Esophagus muscularis mucosa (tissue), 4 donors: ENCODE measurements at places on chromosomes 4 and X. TPM values are rescaled to one million over a fixed set of nuclear protein-coding genes. Genes with fewer than 3 reads are reported as not detected.

DNA sequence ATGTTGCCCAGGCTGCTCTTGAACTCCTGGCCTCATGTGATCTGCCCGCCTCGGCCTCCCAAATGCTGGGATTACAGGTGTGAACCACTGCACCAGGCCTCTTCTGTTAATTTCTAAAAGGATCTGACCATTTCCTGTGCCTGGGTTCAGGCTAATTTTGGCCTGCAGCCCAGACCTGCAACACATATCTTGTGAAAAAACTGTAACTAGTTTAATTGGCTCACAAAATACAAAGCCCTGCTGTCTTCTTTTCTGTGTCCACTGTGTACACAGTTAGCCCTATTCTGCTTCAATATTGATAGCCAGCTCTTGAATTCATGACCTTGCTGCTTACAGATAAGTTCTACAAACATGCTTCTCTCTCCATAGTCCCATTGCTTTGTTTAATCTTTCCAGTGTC lies 753.5 kb downstream of the PDHA2 start:
- no peaks in the 10 kb centered on the region for H3K4me1 ChIP-seq
- H3K27me3 ChIP-seq = no peaks in the 10 kb centered on the region
- no peak for DNase-seq

Gene PRKX
- total RNA-seq = 5.6 TPM

DNA sequence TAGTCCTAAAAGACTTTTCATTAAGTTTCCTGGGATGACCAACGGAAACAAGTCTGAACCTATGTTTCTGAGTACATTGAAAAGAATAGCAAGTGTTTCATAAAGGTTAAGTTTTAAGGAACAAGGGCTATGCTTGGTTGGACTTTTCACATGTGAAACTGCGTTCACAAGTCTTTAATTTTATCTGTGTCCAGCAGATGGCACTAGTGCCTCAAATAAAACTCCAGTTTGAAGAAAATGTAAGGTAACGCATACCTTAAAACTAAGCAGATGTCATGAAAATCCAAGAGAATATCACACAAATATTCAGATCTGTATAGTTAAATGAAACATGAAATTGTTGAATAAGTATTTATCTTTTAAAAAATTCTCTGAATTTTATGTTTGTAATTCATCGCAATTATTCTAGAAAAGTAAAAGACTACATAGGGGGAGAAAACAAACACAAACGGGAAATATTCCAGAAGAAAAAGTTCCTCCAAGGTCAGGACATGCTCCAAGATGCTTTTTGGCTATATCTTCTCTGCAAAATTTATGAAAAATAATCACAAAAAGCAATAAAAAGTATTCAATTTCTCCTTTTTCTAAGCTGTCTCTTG lies 89.6 kb upstream of the MAD2L1 start:
- no peaks in the 10 kb centered on the region for H3K4me1 ChIP-seq
- no peaks in the 10 kb centered on the region for H3K27me3 ChIP-seq
- DNase-seq = no peak
- no peak overlapping the region for H3K27ac ChIP-seq
- H3K4me3 ChIP-seq = no peak overlapping the region

GRCh38 chr4:81214144-81214880 lies 710 bp downstream of the PRKG2 start:
- H3K36me3 ChIP-seq = no peaks in the 10 kb centered on the region
- H3K4me3 ChIP-seq = peak overlapping the region; percentile 74
- H3K27ac ChIP-seq = peak overlapping the region; percentile 80
- H3K27me3 ChIP-seq = no peaks in the 10 kb centered on the region

DNA sequence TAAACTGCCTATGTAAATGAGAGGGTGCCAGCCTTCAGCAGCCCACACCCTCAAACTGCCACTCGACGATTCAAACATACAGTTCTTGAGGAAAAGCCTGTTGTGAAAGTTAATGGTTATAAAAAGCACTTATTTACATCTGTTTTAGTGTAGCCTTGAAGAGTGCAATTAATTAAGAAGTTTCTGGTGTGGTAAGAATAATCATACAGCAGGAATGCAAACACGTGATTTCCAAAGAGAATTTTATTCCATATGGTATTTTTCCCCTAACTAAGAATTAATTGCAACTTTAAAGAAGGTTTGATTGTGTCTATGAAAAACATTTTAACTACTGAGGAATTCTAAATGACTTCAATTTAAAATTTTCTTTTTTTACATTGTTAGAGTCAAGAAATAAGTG lies 176.3 kb upstream of the PITX2 start:
- DNase-seq = no peak
- H3K4me1 ChIP-seq = no peaks in the 10 kb centered on the region
- H3K27ac ChIP-seq = no peak overlapping the region
- no peaks in the 10 kb centered on the region for H3K27me3 ChIP-seq
- no peak overlapping the region for H3K4me3 ChIP-seq

DNA sequence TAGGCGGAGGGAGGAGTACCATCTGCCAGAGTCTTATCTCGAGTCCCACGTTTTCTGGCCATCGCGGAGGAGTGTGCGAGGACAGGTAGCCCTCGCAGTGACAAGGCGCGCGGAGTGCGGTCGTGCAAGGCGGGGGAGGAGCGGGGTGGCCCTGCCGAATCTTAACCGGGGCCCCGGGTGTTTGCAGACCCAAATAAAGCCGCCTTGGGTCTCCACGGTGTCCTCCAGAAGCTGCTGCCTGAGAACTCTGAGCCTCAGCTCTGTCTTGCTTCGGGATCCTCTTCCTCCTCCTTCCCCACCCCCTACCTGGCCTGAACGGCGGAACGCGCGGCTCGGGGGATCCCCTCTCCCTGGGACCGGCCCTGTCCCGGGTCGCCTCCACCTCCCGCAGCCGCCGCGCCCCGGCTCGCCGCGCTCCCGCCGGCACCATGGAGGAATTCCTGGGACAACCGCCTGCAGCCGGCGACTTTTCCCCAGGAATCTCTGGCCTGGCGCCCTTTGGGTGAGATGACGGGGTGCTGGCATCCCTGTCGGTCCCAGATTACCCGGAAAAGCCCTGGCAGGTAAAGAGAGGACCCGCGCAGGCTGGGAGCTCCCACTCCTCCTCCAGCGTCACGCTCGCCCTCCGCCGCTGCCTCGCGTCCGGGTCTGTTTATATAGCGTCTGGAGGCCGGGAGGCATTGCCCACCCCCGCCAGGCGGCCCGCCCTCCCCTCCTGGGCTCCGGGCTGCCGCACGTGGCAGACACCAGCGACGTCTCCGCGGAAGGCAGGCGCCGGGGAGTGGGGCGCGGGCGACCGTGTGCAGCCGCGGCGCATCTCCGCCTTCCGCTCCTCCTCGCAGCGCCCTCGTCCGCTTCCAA lies at the start of gene GALNTL6:
GALNTL6 (plus strand) TSS at position 740 of the 861 bp plus-strand sequence.
- H3K36me3 ChIP-seq = no peaks in the 10 kb centered on the region
- no peak for DNase-seq
- H3K27ac ChIP-seq = no peak within 1 kb of the TSS
- H3K4me3 ChIP-seq = peak within 1 kb of the TSS; percentile 48
- peaks cover 43% of the 10 kb centered on the region for H3K27me3 ChIP-seq

DNA sequence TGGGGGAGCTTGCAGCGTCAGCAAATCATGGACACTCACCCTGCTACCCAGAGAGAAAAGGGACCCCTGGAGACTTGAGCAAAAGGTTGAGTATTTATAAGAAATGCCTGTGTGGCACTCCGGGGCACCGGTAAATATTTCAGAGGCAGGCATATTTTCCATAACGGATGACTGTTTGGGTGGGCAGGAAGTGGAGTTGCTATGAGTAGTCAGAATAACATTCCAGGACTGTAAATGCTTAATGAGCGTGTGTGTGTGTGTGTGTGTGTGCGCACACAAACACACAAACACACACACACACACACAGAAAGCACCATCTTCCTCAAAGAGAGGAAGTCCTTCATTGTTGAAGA lies 74.6 kb downstream of the MXRA5 start:
- no peak overlapping the region for H3K27ac ChIP-seq
- no peak overlapping the region for H3K4me3 ChIP-seq
- DNase-seq = no peak
- no peaks in the 10 kb centered on the region for H3K4me1 ChIP-seq

Gene NCAPG
- total RNA-seq = not detected

GRCh38 chrX:1444561-1445500 lies 7.9 kb downstream of the ASMTL start:
- no peak overlapping the region for H3K27ac ChIP-seq
- DNase-seq = peak; percentile 75
- no peaks in the 10 kb centered on the region for H3K27me3 ChIP-seq
- no peak overlapping the region for H3K4me3 ChIP-seq
- peaks cover 24% of the 10 kb centered on the region for H3K36me3 ChIP-seq

- DNase-seq = no peak
- no peaks in the 10 kb centered on the region for H3K27me3 ChIP-seq
- no peaks in the 10 kb centered on the region for H3K36me3 ChIP-seq
- H3K4me1 ChIP-seq = no peaks in the 10 kb centered on the region
- H3K4me3 ChIP-seq = no peak overlapping the region
Observed at GRCh38 chrX:93594780-93595179, 78.6 kb downstream of the NAP1L3 start.

Gene GNRHR
- total RNA-seq = not detected

DNA sequence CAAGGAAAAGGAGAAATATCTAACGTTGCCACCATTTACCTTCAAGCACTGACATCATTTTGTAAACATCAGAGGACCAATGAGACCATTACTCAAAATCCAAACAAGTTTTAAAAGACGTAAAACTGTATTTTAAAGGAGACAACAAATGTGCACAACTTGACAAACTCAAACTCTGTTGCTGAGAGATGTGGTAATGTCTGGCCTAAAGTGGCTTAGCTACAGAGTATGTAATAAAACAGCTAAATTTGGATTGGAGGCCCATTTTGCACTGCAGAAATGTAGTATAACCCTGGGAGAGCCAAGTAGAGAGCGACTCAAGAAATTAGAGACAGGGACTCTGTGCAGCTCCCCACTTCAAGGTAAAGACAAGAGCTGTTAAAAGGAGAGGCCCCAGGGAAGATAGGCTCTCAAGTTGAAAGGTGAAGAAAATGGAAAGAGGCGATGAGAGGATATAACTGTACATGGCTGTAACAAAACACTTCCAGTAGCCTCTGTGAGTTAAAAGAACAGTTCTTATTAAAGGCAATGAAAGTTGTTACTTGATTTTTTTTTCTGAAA lies 20.3 kb downstream of the UNC5C start:
- H3K36me3 ChIP-seq = no peaks in the 10 kb centered on the region
- no peaks in the 10 kb centered on the region for H3K27me3 ChIP-seq
- H3K4me1 ChIP-seq = no peaks in the 10 kb centered on the region
- H3K4me3 ChIP-seq = no peak overlapping the region

Gene NLGN3
- total RNA-seq = 1.2 TPM

Gene ELF4
- total RNA-seq = 6.2 TPM

- no peaks in the 10 kb centered on the region for H3K4me1 ChIP-seq
- no peaks in the 10 kb centered on the region for H3K36me3 ChIP-seq
- H3K27me3 ChIP-seq = no peaks in the 10 kb centered on the region
- DNase-seq = no peak
Observed at GRCh38 chr4:8618421-8618820, 25.9 kb downstream of the CPZ start.

DNA sequence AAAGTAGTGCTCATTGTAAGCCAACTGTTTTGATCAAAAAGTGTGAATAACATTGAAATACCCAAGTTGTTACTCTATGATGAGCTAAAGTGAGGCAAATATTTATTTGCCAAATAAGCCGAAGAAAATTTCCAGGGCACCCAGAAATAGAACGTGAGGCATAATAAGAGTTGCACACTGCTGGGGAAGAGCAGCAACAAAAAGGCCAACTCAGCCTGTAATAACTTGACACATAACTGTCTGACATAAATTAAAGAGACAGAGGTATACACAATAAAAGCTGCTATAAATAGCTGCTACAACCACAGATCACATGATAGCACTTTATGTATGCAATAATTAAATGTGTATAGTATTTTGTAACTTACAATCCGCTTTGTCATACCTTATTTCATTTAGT lies 2.0 kb upstream of the ABCB7 start:
- H3K27me3 ChIP-seq = no peaks in the 10 kb centered on the region
- H3K36me3 ChIP-seq = no peaks in the 10 kb centered on the region
- H3K4me1 ChIP-seq = peaks cover 13% of the 10 kb centered on the region
- H3K4me3 ChIP-seq = no peak overlapping the region
- no peak overlapping the region for H3K27ac ChIP-seq

GRCh38 chrX:136063340-136064079 lies 78.3 kb downstream of the SLC9A6 start:
- H3K4me1 ChIP-seq = peaks cover 50% of the 10 kb centered on the region
- no peak for DNase-seq
- no peaks in the 10 kb centered on the region for H3K36me3 ChIP-seq
- peak overlapping the region; percentile 90 for H3K27ac ChIP-seq

- peak overlapping the region; percentile 43 for H3K27ac ChIP-seq
- no peak overlapping the region for H3K4me3 ChIP-seq
- DNase-seq = no peak
- no peaks in the 10 kb centered on the region for H3K4me1 ChIP-seq
- no peaks in the 10 kb centered on the region for H3K27me3 ChIP-seq
- peaks cover 37% of the 10 kb centered on the region for H3K36me3 ChIP-seq
Observed at GRCh38 chr4:38141808-38142500, 181.8 kb downstream of the PTTG2 start.

DNA sequence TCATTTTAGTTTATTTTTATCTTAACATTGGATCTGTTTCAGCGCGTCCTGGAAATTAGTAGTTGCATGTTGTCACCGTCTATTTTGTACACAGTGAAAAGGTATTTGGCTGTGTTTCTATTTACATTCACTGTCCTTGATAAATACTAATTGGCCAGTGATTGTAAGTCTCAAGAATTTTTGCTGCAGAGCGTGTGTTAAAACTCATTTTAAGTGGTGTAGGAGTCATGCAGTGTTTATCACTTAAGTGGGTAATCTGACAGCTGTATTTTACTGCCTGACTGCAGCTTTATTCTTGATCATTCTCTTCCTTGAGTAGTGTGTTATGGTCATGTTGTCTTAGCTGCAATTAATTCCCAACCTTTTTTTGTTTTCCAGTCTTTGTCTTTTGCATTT lies 9.8 kb downstream of the GUCY1A1 start:
- DNase-seq = no peak
- no peaks in the 10 kb centered on the region for H3K27me3 ChIP-seq
- no peaks in the 10 kb centered on the region for H3K36me3 ChIP-seq
- peak overlapping the region; percentile 65 for H3K27ac ChIP-seq
- H3K4me3 ChIP-seq = no peak overlapping the region

DNA sequence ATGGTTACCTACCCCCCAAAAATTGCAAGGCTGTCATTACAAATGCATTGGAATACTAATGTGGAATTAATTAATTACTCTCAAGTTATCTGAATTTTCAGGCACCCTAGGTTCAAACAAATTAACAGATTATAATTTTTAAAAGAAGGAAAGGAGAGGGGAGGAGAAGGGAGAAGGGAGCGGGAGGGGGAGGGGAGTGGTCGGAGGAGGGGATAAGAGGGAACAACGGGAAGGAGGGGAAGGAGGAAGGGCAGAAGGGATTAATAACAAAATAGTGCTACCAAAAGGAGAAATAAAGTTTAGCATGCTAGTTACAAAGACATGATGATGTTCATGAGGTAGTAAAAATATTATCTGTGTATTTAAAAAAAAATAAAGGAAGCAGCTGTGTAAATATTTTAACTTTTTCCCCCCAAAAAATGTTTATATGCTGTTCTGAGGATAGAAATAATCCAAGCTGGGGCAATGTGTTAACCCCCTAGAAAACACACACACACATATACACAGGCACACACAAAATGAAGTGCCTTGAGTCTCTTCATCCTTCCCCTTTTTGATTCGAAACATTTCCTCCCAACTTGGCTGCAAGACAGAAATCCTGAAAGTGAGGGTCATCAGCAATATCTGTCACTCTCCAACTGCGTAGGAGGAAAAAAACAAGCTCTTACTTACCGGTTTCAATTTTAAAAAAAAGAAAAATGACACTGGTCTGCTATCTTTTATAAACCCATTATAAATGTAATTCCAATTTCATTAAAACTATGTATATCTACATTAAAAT lies 58.8 kb downstream of the PPP3CA start:
- H3K27ac ChIP-seq = no peak overlapping the region
- no peak overlapping the region for H3K4me3 ChIP-seq
- no peak for DNase-seq
